ENCODE measurements at places on chromosomes 3 and 15. TPM values are rescaled to one million over a fixed set of nuclear protein-coding genes. Genes with fewer than 3 reads are reported as not detected.
A peak's percentile ranks its signal among the peaks of the same experiment; 100 is the strongest.

DNA sequence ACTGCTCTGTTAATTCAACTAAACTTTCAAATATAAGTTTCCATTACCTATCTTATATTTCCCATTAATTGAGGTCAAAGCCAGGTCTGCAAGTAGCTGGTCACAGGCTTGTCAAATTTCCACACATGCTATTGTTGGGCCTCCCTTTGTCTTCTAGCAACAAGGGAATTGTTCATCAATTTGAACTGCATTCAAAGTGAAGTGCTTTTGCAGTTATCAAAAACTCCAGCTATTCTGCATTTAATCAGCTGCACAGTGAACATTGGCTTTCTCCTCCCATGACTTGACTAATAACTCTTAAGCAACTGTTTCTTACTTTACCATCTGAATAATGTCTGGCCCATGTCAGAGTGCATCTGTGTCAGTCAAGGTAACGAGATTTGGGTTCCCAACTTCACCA is 198.4 kb downstream of the KCNH8 start:
- no peaks in the 10 kb centered on the region for H3K27me3 ChIP-seq
- DNase-seq, result no peak
- no peak overlapping the region for H3K4me3 ChIP-seq
- H3K36me3 ChIP-seq, result no peaks in the 10 kb centered on the region
- no peaks in the 10 kb centered on the region for H3K4me1 ChIP-seq

GRCh38 chr3:165070682-165071081 is 7.6 kb downstream of the SI start:
- no peaks in the 10 kb centered on the region for H3K36me3 ChIP-seq
- H3K4me1 ChIP-seq, result no peaks in the 10 kb centered on the region
- H3K4me3 ChIP-seq, result no peak overlapping the region
- H3K27me3 ChIP-seq, result no peaks in the 10 kb centered on the region
- H3K27ac ChIP-seq, result no peak overlapping the region

- no peaks in the 10 kb centered on the region for H3K27me3 ChIP-seq
- no peak overlapping the region for H3K27ac ChIP-seq
- H3K36me3 ChIP-seq, result no peaks in the 10 kb centered on the region
- peaks cover 8% of the 10 kb centered on the region for H3K4me1 ChIP-seq
- no peak for DNase-seq
These were observed 292.0 kb upstream of the CCDC54 start for GRCh38 chr3:107085261-107085660.

DNA sequence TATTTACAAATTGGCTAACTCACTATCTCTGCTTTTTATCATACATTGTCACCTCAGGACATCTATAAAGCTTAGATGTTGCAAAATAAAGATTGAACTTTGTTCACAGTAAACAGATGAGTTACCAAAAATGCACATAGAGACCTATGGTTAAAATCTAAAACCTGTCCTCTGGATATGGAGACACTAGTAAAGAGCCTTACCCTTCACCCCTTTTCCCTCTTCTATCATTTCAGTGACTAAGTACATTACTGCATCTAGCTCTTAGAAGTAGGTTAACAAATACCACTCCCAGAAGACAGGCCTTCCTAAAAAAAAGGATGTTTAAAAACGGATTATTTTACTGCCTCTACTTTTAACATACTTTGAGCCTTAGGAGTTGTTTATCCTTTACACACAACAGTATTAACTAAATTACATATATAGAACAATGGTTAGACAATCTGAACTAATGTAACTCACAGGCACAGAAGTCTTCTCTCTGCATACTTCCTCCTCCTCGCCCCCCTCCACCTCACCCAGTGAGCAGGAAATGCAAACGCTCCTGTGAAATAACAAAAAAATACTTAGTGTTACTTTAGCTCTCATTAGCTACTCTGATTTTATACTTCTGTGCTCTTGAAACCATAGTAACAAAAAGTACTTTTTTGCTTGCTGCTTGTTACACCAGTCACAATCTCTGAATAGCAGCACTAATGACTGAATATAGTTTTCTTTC is 23.3 kb downstream of the IREB2 start:
- DNase-seq, result no peak
- no peaks in the 10 kb centered on the region for H3K27me3 ChIP-seq
- peaks cover 35% of the 10 kb centered on the region for H3K36me3 ChIP-seq
- H3K27ac ChIP-seq, result peak overlapping the region; percentile 28

Gene FSD2
- not detected for polyA plus RNA-seq

- peaks cover 10% of the 10 kb centered on the region for H3K4me1 ChIP-seq
These were observed 75.3 kb downstream of the STXBP5L start for GRCh38 chr3:120983321-120983665.

GRCh38 chr15:25239471-25240345 is 199.1 kb downstream of the UBE3A start:
- no peak overlapping the region for H3K4me3 ChIP-seq
- no peaks in the 10 kb centered on the region for H3K27me3 ChIP-seq
- no peak for DNase-seq
- H3K4me1 ChIP-seq, result no peaks in the 10 kb centered on the region

Gene UROC1
- not detected for polyA plus RNA-seq
